Activated CD4-positive, alpha-beta T cell treated with anti-CD3 and anti-CD28 coated beads for 24 hours (primary cell): ENCODE measurements at places on chromosomes 7 and 10.

DNA sequence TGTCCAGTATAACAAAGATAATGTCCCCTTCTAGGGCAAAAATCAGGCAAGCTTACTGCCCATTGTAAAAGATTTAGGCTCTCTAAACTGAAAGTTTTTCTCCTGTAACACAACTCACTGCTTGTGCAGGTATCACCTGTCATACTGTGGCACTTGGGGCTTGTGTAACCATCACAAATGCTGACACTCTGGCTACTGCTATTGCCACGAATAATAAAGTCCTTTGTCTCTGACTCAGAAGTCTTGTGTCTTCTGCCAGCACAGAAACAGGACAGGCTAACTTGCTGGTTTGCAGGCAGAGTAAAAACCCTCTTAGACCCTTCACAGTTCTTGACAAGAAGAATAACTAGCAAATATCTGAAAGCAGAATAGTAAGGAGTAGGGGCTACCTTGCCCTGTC is 273.9 kb downstream of the RPS24 start:
- no peak for DNase-seq

- DNase-seq, result no peak
These were observed 33.0 kb upstream of the CHST15 start for GRCh38 chr10:124126145-124126982.

DNA sequence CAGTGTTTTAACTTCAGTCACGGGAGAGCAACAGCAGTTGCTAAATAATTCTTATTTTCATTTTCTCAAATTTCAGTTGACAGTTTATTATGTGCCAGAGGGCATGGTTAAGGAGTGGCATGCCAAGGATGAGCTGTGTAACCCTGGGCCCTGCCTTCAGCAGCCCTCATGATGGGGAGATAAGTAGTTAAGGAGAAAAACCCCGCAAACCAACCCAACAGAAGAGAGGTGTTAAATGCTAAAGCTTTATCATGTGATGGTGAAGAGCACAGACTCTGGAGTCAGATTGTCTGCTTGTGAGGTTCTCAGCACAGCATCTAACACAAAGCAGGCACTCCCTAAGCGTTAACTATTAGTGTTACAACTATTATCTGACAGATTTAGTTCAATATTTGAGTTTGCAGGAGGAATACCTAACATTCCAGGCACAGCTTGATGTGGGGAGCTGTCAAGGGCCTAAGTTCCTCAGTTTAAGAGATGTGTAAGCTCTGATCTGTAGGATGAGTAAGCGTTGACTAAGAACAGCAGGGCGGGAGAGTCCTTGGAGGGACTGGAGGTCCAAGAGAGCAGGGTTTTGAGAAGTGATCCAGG is 29.6 kb downstream of the STAM start:
- no peak for DNase-seq

DNA sequence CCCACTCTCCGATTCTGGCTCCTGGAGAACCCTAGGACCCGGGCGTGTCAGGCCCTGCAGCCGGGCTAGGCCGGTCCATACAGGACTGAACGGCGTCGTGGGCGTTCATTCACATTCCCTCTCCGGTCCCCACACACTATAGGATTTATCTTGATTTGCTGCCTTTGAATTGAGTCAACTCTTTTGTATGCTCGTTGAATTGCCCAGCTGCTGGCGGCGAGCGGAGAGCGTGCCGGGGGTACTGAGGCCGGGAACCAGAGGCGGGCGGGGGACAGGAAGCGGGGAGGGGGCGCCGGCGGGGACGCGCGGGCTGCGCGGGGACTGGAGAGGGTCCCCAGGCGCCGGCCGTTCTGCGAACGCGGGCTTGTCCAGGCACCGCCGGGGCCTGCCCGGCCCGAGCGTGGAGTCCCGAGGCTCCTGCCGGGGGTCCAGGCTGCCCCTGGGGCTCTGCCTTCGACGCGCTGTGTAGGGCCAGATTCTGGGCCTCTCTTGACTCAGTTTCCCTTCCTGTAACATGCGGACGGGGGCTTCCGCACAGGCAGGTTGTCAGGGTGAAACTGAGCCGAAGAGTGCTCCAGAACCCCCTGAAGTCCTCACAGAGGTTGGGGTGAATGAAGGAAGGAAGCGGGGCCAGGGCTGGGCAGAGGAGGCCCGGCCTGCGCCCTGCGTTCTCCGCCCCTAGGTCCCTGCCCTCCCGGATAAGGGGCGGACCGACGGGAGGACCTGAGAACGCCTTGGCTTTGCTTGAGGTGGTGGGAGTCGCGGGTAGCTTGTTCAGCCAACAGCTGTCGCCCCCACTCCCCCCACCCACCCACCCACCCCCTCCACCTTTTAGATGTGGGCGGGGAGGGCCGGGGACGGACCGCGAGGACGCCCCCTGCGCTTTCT is 769 bp upstream of the ELFN1 start:
- DNase-seq, result no peak

- no peak for DNase-seq
These were observed 757.1 kb downstream of the SORCS3 start for GRCh38 chr10:105398202-105398601.

DNA sequence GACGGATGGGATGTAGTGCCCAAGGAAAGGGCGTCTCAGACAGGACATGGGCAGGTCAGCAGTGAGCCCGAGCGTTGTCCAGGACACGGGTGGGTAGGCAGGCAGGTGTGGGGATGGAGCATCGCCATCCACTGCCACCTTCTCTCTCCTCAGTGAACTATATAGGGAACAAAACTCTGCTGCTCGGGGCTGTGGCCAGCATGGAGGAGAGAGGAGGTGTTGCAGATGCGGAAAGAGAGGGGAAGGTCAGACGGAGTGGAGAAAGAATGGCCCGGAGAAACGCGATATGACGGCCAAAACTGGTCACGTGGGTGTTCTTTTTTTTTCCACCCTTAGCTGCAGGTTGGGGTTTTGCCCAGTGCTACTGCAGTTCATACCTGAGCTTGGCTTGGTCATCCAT is 71.2 kb downstream of the GRID1 start:
- no peak for DNase-seq
